NCI-H82 (cell line): ENCODE measurements at places on chromosomes 4 and X.

DNA sequence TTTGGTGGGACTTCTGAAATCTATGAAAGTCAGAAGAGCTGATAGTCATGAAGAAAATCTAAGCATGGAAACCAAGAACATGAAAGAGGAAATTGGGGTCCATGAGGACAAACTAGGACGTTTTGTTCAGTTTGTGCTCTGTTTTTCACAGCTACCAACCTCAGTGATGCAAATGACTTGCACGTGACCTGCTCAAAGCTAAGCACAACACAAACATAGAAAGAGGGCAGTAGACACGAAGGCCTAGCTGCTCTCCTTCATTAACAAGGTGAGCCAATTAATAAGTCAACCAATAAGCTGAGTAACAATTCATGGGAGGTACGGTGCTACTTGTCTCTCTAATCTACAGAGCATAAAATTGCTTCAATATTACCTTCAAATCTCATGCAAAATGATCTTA lies 684.1 kb downstream of the TRAM1L1 start:
- no peak for DNase-seq

DNA sequence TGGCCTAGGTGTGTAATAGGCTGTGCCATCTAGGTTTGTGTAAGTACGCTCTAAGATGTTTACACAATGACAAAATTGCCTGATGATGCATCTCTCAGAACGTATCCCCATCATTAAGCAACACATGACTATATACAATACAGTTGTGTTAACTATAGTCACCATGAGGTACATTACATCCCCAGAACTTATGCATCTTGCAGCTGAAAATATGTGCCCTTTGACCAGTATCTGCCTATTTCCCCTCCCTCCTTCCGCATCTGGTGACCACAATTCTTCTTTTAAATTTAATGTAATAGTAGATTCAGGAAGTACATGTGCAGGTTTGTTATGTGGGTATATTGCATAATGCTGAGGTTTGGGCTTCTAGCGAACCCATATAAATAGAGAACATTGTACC lies 239.8 kb upstream of the IL1RAPL1 start:
- DNase-seq: no peak

- peak; percentile 63 for DNase-seq
Observed at GRCh38 chrX:129654652-129655546, at the start of gene APLN. TSS of gene APLN (minus strand) at chrX:129654956. CDS start at chrX:129654630, 326 bp downstream.

DNA sequence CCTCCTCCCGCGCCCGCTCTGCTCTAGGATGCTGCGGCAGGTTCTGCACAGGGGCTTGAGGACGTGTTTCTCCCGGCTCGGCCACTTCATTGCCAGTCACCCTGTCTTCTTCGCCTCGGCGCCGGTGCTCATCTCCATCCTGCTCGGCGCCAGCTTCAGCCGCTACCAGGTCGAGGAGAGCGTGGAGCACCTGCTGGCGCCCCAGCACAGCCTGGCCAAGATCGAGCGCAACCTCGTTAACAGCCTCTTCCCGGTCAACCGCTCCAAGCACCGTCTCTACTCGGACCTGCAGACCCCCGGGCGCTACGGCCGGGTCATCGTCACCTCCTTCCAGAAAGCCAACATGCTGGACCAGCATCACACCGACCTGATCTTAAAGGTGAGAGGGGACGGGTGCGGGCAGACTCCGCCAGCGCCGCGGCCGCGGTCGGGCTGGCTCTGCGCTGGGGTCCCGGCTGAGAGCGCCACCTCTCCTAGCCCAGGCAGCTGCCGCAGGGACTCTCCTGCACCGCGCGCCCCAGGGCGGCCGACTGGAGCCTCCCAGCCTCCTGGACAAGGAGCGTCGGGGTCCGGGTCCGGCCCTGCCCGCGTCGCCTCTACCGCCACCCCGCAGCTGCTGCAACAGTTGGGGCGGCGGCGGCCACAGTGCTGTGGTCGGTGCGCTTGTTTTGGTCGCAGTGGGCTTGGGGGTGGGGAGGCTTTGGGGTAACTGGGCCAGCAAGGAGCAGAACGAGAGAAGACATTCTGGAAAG lies at the start of gene PTCHD1:
Gene PTCHD1 (plus strand): TSS at position 2 of the 752 bp plus-strand sequence. CDS start 27 bp downstream, at position 29.
- DNase-seq: peak; percentile 26

GRCh38 chr4:7799736-7800135 lies 139.9 kb downstream of the AFAP1 start:
- no peak for DNase-seq

DNA sequence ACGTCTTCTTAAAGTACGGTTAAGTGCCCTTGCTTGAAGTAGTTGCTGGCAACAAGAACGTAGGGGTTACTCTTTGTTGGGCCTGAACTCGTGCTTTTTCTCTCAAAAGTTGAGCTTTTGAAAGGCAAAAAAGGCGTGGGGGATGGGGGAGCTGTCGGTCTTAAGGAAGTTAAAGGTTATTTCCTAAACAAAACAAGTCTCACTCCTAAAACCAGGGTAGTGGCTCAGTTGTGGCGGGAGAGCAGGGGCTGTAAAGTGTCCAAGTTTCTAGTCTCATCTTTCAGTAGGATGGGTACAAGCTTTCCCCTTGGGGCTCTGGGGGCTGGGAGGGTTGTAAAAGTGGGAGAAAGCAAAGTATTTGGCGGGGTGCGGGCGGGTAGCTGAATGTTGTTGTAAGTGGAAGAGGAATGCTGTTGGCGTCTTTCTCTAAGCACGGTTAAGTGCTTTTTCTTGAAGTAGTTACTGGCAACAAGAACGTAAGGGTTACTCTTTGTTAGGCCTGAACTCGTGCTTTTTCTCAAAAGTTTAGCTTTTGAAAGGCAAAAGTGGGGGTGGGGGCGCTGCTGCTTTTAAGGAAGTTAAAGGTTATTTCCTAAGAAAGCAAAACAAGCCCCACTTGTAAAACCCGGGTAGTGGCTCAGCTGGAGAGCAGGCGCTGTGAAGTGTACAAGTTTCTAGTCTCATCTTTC lies 904 bp upstream of the WDR1 start:
- no peak for DNase-seq

- no peak for DNase-seq
Observed at GRCh38 chr4:8851321-8852117, 20.1 kb downstream of the HMX1 start.

DNA sequence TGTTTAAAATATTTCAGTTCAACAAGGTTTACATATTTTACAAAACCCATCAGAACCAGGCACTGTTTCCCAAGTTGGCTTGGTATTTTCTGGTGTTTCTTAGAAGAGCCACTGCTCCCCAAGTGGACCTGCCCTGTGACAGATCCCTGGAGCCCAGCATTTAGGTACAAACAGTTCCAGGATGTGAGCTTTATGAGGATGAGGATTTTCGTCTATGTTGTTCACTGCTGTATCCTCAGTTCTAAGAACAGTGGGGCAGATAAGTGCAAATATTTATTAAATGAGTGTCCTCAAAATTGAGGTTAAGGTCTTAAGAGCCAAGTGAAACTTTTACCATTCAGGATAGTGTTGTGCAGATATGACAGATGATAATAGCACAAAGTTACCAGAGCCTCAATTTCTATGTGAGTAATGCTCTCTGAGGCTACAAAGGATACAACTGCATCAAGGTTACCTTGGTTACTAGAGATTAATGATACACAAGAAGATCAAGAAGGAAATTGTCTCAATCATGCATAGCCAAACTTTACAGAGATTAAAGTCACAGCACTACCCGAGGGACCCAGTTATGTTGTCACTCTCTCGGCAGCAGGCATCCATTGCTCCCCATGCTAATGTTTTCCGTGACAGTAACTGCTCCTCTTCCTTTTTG lies 37.5 kb downstream of the ANXA3 start:
- DNase-seq: no peak

GRCh38 chrX:130051176-130051845 lies 59.0 kb downstream of the ELF4 start:
- no peak for DNase-seq

GRCh38 chr4:8015512-8015911 lies 75.9 kb upstream of the AFAP1 start:
- no peak for DNase-seq

GRCh38 chr4:53490965-53491622 lies 100.2 kb downstream of the LNX1 start:
- DNase-seq: peak; percentile 36

DNA sequence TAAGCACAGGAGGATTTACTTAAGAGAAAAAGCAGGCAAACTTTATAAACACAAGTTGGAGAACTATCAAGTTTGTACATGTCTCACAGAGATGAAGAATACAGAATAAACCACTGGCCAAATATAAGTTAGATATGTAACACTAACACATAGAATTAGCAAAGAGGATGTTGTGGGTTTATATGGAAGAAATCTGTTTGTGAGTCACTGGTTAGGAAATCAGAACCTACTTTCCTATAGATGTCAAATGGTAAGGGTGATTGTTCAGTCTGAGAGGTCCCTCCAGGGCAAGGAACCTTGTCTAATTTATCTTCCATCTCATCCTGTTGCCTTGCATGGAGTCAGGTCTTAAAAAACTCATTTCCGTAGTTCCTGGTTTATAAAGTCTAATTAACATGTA lies 14.8 kb upstream of the ART3 start:
- no peak for DNase-seq

GRCh38 chr4:139887962-139888735 lies 222.5 kb downstream of the MGST2 start:
- DNase-seq: no peak

- no peak for DNase-seq
Observed at GRCh38 chr4:53116954-53117353, 248.9 kb downstream of the SCFD2 start.

DNA sequence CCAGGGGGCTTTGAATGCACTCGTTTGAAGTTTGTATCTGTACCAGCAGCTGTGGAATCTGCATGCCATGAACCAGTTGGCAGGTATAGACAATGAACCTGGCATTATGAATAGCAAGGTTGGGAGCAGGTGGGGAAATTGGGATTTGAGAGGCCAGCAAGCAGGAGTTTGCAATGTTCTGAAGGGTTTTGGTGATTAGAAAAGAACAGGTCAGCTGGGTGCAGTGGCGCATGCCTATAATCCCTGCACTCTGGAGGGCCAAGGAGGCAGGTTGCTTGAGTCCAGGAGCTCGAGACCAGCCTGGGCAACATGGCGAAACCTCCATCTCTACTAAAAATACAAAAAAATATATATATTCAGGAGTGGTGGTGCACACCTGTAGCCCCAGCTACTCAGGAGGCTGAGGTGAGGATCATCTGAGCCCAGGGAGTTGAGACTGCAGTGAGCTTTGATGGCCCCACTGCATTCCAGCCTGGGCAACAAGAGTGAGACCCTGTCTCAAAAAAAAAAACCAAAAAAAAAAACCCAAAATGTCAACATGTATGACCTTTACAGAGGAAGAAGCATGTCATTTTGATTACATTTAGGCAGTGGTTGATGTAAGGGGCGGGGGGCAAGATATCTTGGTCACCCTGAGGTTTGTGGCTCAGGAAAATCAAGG lies 63.9 kb downstream of the TSC22D3 start:
- no peak for DNase-seq

DNA sequence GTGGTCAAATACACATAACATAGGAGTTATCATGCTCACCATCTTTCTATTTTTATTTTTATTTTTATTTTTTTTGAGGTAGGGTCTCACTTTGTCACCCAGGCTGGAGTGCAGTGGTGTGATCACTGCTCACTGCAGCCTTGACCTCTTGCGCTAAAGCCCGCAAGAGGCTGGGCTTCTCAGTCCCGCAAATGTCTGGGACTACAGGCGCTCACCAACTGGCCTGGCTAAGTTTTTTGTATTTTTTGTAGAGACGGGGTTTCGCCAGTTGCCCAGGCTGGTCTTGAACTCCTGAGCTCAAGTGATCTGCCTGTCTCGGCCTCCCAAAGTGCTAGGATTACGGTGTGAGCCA lies 295 bp upstream of the TLR10 start:
- no peak for DNase-seq

GRCh38 chr4:88908003-88908402 lies 149.0 kb downstream of the FAM13A start:
- DNase-seq: no peak

- DNase-seq: no peak
Observed at GRCh38 chr4:73711989-73712388, 28.4 kb upstream of the CXCL8 start.

- no peak for DNase-seq
Observed at GRCh38 chr4:149056615-149057014, 614.4 kb upstream of the NR3C2 start.

DNA sequence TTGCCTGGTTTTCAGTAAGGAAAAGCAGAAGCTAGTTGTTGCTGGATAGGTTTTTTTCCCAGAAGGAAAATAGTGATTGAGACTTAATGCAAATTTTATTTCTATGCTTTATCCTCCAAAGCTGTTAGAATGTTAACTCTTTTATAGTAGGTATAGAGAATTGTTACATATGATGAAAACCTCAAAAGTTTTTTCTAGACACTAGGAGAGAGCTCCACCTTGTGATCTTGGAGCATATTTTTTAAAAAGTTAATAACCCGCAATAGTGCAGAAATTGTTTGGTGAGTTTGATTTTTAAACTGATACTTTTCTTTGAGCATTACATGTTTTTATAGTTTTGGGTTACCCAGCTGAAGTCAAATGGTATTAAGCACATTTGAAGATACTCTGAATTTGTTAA lies 56.5 kb downstream of the STAG2 start:
- no peak for DNase-seq

DNA sequence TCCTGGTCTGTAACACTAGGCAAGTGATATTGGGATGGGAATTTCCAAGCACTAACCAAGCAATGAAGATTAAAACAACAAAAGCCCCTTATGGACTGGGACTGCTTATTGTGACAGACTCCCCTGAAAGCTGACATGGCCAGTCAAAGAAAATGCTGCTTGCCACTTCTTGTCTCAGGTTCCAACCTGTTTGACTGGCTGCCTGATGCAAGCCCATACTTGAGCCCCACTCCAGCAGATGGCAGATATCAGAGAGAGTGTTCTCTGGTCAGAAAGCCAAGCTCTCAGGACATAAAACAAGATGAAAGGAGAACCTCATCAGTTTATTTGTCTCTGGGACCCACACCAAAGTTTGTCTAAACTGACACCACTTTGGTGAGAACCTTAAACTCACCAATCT lies 15.5 kb upstream of the IGBP1 start:
- DNase-seq: no peak

- DNase-seq: no peak
Observed at GRCh38 chr4:146522869-146523205, 1.1 kb upstream of the SLC10A7 start.

DNA sequence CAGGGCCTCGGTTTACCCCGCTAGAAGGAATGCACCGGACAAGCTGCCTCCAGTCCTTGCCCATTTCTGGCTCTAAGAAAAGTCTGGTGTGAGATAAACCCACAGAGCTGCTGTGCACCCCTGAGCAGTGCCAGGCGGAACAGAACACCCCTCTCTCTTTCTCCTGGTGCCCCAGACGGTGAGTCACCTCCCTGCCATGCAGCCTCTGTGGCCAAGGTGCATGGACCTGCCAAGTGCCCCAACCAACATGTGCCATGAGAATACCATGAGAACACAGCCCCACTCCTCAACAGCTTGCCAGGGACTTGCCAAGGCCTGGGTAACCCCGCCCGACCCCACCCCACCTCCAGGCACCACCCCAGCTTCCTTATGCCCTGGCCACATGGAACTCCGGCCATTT lies 47.7 kb upstream of the MAN2B2 start:
- no peak for DNase-seq
